Metanephros (tissue), 2 donors: ENCODE measurements at places on chromosomes 1 and 21. TPM values are rescaled to one million over a fixed set of nuclear protein-coding genes. Genes with fewer than 3 reads are reported as not detected.

Gene MATN1
- total RNA-seq: 0.47 TPM

Gene XCL1
- 0.18 TPM for total RNA-seq

Gene TBX15
- total RNA-seq: 12.1 TPM

Gene ALX3
- total RNA-seq: not detected

Gene ERICH3
- 0.12 TPM for total RNA-seq

Gene GSTM2
- total RNA-seq: 102 TPM

Gene KLF17
- total RNA-seq: not detected

Gene DIRAS3
- total RNA-seq: 1.5 TPM

Gene SLC45A3
- 10.2 TPM for total RNA-seq

Gene CD2
- 0.18 TPM for total RNA-seq

Gene TEX38
- total RNA-seq: not detected

Gene LIPI
- not detected for total RNA-seq
